ENCODE measurements at places on chromosomes 1 and 21. TPM values are rescaled to one million over a fixed set of nuclear protein-coding genes. Genes with fewer than 3 reads are reported as not detected.

AMY1C gene
- total RNA-seq = not detected

GOLT1A gene
- total RNA-seq = not detected

SPRR2D gene
- total RNA-seq = not detected

SH3D21 gene
- total RNA-seq = 2.6 TPM

CHODL gene
- 0.70 TPM for total RNA-seq

BNIPL gene
- total RNA-seq = 0.33 TPM

NES gene
- not detected for total RNA-seq

DNA sequence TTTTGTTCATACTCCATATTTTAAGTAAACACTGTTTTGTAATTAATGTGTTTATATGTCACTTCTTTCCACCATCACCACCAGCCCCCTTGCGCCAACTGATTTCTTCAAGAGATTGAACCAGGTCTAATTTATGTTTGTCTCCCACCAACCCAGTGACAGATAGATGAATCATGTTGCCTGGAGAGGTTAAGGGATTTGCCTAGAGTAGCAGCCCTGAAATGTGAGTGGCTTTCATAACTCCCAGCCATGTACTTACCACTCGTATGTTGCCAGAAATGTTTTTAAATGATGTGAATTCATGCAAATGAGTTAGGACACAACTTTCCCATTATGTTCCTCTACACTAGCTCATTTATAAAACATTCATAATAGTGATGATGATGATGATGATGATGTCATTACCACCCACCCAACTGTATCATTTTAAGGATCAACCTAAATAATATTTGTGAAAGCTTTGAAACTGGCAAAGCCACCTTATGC is 86.9 kb downstream of the LRRC8D start:
- H3K27ac ChIP-seq = no peak overlapping the region
- H3K36me3 ChIP-seq = no peaks in the 10 kb centered on the region
- H3K27me3 ChIP-seq = no peaks in the 10 kb centered on the region
- no peak overlapping the region for H3K4me3 ChIP-seq
- peaks cover 11% of the 10 kb centered on the region for H3K4me1 ChIP-seq
- DNase-seq = no peak

DNA sequence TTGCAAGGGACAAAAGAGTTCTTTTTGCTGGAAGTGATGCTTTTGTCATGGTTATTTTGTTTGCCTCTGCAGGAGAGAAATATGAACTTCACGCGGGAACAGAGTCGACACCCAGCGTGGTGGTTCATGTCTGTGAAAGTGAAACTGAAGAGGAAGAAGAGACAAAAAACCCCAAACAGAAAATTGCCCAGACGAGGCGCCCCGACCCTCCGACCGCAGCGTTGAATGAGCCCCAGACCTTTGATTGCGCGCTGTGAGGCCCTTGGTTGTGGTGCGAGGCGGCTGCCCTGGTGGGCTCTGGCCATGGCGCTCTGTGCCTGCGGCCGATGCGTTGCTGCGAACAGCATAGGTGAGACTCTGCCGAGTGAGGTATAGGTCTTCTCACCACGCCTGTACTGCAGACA is 20.9 kb upstream of the NCMAP start:
- H3K36me3 ChIP-seq = no peaks in the 10 kb centered on the region
- peaks cover 21% of the 10 kb centered on the region for H3K4me1 ChIP-seq
- H3K27me3 ChIP-seq = no peaks in the 10 kb centered on the region
- DNase-seq = peak; percentile 77
- peak overlapping the region; percentile 50 for H3K4me3 ChIP-seq
- H3K27ac ChIP-seq = peak overlapping the region; percentile 90

- H3K27ac ChIP-seq = no peak overlapping the region
- no peak for DNase-seq
- no peaks in the 10 kb centered on the region for H3K36me3 ChIP-seq
- H3K4me3 ChIP-seq = no peak overlapping the region
- no peaks in the 10 kb centered on the region for H3K4me1 ChIP-seq
Measured at GRCh38 chr1:100860397-100860991, 34.1 kb downstream of the EXTL2 start.

DNA sequence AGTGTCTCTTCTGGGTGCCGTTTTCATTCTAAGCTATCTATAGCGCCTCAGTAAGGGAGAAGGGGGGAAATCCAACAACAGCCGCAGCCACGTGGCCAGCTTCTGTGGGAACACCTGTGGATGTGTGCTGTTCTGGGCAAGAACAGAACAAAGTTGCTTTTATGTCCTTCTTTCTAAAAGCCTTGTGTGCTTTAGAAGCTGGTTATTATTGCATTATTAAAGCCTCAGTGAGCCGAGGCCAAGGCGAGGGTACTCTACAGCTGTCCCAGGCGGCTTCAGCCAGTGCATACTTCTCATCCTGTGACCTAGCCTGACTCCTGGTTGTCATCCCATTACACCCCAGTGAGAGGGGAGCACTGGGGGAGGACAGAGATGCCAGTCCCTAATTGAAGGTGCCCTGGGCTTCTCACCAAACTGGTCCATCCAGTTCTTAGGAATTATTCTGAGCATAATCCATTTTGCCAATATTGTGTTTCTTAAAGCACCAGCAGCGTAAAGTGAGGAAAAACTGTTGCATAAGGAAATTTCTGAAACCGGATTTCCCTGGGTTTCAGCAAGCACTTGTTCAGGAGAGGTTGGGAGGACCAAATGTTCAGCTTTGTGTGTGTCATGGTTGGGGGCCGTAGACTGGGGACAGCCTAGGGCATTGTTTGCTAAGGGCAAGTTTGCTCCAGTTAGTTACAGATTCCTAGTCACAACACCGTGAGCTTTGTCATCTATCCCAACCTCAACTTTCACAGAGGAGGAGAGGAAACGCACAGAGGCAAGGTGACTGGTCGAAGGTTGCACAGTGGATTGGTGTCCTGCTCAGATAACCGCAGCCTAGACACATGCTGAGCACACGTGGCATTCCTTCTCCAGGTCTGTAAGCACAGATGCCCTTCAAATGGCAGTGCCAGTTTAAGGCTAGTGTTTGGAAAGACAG is 61.0 kb upstream of the ATP1A1 start:
- no peaks in the 10 kb centered on the region for H3K4me1 ChIP-seq
- DNase-seq = no peak
- no peak overlapping the region for H3K4me3 ChIP-seq
- no peaks in the 10 kb centered on the region for H3K36me3 ChIP-seq
- no peaks in the 10 kb centered on the region for H3K27me3 ChIP-seq

- no peak overlapping the region for H3K4me3 ChIP-seq
- no peak for DNase-seq
- no peak overlapping the region for H3K27ac ChIP-seq
- H3K36me3 ChIP-seq = no peaks in the 10 kb centered on the region
- H3K4me1 ChIP-seq = no peaks in the 10 kb centered on the region
Measured at GRCh38 chr1:240306673-240307072, 215.0 kb downstream of the FMN2 start.

GRCh38 chr1:179549368-179549700 is 26.4 kb downstream of the NPHS2 start:
- no peak for DNase-seq
- H3K4me3 ChIP-seq = no peak overlapping the region
- no peak overlapping the region for H3K27ac ChIP-seq
- no peaks in the 10 kb centered on the region for H3K27me3 ChIP-seq
- H3K4me1 ChIP-seq = no peaks in the 10 kb centered on the region

GRCh38 chr21:35792569-35793305 is 267.6 kb downstream of the SETD4 start:
- no peaks in the 10 kb centered on the region for H3K4me1 ChIP-seq
- DNase-seq = no peak
- no peaks in the 10 kb centered on the region for H3K36me3 ChIP-seq
- H3K4me3 ChIP-seq = no peak overlapping the region
- no peak overlapping the region for H3K27ac ChIP-seq

DNA sequence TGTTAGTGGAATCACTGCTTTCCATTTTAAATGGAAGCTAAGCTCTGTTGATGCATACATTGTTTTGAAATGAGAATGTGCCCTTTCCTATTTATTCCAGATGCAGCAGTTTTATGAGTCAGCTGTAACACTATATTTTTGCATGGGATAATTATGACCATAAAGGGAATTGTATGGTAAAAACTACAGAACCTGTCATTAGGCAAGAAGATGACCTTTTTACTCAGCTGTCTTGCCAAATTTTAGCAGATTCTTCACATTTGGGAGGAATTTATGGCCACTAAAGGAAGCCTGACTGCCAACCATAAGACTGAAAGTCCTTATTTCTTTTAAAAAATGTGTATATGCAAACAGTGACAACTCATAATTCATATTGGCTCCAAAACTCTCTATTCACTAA is 356.3 kb upstream of the PRMT6 start:
- H3K4me1 ChIP-seq = no peaks in the 10 kb centered on the region
- H3K4me3 ChIP-seq = no peak overlapping the region
- no peaks in the 10 kb centered on the region for H3K27me3 ChIP-seq
- DNase-seq = no peak
- H3K36me3 ChIP-seq = no peaks in the 10 kb centered on the region

- H3K36me3 ChIP-seq = no peaks in the 10 kb centered on the region
- no peak overlapping the region for H3K27ac ChIP-seq
- DNase-seq = no peak
- peaks cover 5% of the 10 kb centered on the region for H3K27me3 ChIP-seq
- H3K4me1 ChIP-seq = peaks cover 2% of the 10 kb centered on the region
Measured at GRCh38 chr21:14273736-14274538, 58.0 kb downstream of the RBM11 start.

- H3K4me1 ChIP-seq = no peaks in the 10 kb centered on the region
- H3K27me3 ChIP-seq = no peaks in the 10 kb centered on the region
- no peak for DNase-seq
- H3K27ac ChIP-seq = no peak overlapping the region
Measured at GRCh38 chr21:22345624-22346023, 1347.4 kb downstream of the NCAM2 start.

GRCh38 chr1:66613187-66613586 is 79.2 kb downstream of the SGIP1 start:
- H3K27me3 ChIP-seq = no peaks in the 10 kb centered on the region
- H3K4me1 ChIP-seq = no peaks in the 10 kb centered on the region
- H3K27ac ChIP-seq = no peak overlapping the region

GRCh38 chr1:207217778-207218511 is 103.5 kb upstream of the CD55 start:
- no peak overlapping the region for H3K27ac ChIP-seq
- H3K4me1 ChIP-seq = no peaks in the 10 kb centered on the region
- DNase-seq = no peak

DNA sequence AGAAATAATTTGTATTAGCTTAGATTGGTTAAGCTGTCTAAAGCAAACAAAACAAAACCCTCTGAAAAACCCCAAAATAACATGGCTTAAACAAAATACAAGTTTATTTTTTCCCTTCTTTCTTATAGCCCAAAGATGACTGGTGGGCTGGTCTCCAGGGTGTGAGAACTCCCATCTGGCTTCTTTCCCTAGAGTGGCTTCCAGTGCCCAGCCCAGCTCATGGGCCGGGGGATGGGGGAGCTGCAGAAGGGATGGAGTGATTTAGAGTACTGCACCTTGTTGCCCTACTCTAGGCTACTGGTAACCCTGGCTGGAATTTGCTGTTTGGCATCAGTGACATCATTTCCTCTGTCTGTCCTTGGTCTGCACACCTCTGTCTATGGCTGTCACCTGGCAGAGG is 223.0 kb downstream of the PBX1 start:
- no peaks in the 10 kb centered on the region for H3K36me3 ChIP-seq
- H3K27ac ChIP-seq = no peak overlapping the region
- no peak for DNase-seq
- H3K27me3 ChIP-seq = peaks cover 40% of the 10 kb centered on the region
- no peak overlapping the region for H3K4me3 ChIP-seq

DNA sequence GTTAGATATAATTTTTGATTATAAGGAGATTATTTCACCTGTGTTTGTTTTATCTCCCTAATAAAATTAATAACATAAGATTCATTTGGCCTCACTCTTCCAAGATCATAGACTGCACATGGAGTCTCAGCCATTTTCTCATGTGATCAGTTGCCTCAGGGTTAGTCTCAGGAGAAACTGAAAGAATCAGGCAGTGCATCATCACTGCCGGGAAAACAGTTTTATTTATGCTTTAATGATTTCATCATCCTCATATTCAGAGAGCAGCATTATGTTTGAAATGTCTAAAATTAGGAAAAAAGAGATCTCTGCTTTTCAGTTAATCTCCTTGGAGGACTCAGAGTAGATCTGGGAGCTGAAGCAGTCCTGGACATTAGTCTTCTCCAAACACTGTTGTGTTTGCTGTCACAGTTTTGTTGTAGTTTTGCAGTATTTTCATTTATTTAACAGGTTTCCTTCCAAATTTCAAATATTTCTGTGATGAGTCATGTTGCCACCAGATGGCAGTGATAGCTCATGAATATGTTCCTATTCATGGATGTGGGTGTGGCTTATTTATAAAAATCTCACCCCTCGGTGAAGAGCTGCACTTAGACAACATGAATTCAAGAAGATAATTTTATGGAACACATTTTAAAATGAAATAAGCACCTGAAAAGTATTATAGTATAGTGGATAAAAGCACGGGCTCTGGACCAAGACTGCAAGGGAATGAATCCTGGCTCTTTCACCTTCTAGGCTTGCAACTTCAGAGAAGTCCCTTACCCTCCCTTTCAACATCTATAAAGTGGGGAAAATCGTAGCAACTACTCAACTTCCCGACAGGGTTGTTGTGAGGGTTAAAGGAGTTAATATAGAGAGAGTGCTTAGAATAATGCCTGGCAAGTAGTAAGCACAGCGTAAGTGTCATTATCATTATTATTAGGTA is 31.2 kb downstream of the CHD1L start:
- H3K4me3 ChIP-seq = no peak overlapping the region
- H3K36me3 ChIP-seq = peaks cover 52% of the 10 kb centered on the region
- H3K27ac ChIP-seq = no peak overlapping the region
- peak; percentile 73 for DNase-seq
- no peaks in the 10 kb centered on the region for H3K4me1 ChIP-seq
- no peaks in the 10 kb centered on the region for H3K27me3 ChIP-seq

GRCh38 chr21:41680444-41681347 is 86.2 kb downstream of the RIPK4 start:
- peaks cover 3% of the 10 kb centered on the region for H3K4me1 ChIP-seq
- no peaks in the 10 kb centered on the region for H3K27me3 ChIP-seq
- no peak overlapping the region for H3K27ac ChIP-seq
- no peak for DNase-seq

DNA sequence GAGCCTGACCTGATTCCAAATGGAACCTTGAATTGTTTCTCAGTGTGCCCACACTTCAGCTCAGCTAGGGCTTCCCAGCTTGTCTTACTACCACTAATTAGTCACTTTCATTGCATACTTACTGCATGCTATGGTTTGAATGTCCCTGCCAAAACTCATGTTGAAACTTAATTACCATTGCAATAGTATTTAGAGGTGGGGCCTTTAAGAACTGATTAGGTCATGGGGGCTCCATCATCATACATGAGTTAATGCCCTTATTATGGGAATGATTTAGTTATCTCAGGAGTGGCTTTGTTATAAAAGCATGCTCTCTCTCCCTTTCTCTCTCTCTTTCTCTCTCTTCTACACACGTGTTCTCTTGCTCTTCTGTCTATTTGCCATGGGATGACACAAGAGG is 68.3 kb downstream of the NENF start:
- no peaks in the 10 kb centered on the region for H3K36me3 ChIP-seq
- DNase-seq = no peak
- no peak overlapping the region for H3K27ac ChIP-seq
- H3K4me1 ChIP-seq = no peaks in the 10 kb centered on the region
- H3K27me3 ChIP-seq = no peaks in the 10 kb centered on the region

GRCh38 chr1:101316799-101317198 is 80.0 kb downstream of the S1PR1 start:
- no peaks in the 10 kb centered on the region for H3K27me3 ChIP-seq
- DNase-seq = no peak
- no peak overlapping the region for H3K27ac ChIP-seq
- no peaks in the 10 kb centered on the region for H3K36me3 ChIP-seq

Measured in natural killer cell (primary cell).